ENCODE measurements at places on chromosomes 11 and 22.

DNA sequence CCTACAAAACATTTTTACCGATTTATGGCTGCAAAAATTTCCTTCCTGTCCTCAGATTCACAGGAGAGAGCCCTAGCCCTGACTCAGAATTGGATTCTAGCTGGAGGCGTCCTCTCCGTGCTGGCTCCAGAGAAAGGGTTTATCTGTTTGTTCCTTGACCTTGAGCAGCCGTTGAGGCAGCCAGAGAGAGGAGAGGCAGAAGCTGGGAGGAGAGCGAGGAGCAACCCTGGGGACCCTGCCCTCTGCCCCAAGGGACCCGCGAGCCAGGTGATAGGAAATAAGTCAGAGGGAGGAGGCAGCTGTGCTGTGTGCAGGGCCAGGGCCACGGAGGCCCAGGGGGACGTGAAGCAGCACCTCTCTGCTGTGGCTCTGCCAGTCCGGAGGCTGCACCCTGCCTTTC is 75.6 kb downstream of the IGLL1 start:
- DNase-seq, result no peak

GRCh38 chr22:48734359-48734758 is 1093.3 kb downstream of the BRD1 start:
- no peak for DNase-seq

- DNase-seq, result no peak
Observed at GRCh38 chr22:22410121-22410520, 98.4 kb downstream of the ZNF280B start.

- DNase-seq, result no peak
Observed at GRCh38 chr22:30262112-30262511, 4.5 kb downstream of the OSM start.

DNA sequence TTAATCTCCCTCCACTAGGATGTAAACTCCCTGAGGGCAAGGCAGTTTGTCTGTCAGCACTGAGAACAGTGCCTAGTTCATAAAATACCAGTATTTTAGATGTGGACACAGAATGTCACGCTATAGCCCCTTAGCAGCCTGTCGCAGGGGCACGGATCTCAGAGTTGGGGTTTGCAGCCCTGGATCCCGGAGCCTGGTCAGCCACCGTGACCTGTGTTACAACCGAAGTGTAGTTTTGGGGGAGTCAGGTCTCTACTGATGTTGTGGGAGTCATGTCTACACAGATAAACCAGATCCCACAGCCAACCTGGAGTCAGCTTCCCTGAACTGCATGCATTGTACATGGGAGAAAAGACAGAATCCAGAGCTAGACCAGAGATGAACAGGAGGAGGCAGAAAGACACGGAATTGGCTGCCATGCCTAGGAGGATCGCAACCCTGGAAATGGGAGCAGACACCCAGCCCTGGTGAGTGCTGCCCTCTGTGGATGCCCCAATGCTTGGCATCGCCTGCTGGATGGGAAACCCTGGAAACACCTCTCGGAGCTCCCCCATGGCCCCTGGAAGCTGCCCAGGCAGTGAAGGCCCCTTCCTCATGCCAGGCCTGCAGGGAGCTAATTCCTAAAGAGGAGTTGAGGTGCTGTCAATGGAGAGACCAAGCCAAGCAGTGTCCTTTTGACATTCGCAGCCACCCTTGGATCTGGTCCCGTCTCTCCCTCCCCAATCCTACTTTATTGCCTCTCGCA is 851.3 kb downstream of the TBC1D22A start:
- DNase-seq, result no peak

DNA sequence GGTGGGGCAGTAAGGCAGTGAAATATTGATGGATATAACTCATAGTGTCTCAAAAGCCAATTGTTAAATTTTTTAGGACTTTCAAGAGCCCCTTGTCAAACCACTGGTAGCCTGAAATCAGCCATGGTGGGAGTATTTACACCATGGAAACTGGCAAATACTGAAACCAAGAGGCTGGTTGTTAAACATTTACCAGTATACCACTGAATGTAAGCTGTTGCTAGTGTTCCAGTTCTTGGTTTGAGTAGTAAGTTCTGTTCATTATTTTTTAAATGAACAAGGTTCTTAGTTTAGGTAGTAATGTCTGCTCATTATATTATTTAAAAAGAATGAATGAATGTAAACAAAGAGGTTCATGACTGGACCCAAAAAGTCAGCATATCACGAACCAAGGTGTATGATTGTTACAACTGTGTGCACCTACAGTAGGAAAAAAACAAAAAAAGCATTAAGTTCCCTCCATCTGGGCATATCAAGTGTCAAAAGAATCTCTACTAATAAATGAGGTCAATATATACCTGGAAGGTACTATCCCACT is 4.5 kb upstream of the EIF3F start:
- DNase-seq, result no peak

- no peak for DNase-seq
Observed at GRCh38 chr11:108983636-108984420, 319.0 kb downstream of the DDX10 start.

GRCh38 chr11:64856382-64857227 is 12.2 kb upstream of the CDC42BPG start:
- DNase-seq, result no peak

DNA sequence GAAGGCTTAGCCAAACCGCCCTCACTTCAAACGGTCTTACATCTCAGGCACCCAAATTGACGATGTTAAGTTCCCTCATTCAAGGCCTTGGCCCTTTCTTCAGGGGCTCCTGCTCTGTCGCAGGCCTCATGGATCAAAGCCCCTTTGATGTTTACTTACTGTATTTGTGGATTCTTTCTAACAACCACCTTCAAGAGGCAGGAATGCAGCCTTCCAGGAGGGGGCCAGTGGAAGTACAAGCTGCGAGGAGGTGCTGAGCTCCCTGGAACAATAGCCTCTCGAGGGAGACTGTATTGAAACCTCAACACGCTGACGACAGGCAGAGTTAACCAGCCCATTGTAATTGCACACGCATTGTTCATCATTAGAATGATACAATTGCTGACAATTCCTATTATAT is 209.1 kb downstream of the ST3GAL4 start:
- DNase-seq, result no peak

DNA sequence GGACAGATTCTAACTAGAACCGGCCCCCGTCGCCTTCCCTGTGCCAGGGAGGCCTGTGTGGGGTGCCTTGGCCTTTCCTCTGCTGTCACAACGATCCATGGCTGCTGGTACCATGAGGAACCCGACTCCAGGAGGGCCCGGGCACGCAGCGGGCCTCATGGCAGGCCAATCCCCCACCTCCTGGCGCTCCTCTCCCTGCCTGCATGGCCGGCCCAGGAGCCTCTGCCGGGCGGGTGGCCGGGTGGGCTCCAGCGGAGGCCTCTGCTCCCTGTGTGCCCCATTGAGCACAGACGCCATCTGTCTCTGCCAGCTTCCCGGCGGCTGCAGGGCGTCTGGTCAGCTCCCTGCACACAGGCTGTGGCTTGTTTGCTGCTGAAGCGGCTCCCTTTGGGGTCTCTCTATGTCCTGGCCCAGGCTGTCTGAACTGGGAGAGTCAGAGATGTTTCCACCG is 86.5 kb downstream of the MYEOV start:
- no peak for DNase-seq

DNA sequence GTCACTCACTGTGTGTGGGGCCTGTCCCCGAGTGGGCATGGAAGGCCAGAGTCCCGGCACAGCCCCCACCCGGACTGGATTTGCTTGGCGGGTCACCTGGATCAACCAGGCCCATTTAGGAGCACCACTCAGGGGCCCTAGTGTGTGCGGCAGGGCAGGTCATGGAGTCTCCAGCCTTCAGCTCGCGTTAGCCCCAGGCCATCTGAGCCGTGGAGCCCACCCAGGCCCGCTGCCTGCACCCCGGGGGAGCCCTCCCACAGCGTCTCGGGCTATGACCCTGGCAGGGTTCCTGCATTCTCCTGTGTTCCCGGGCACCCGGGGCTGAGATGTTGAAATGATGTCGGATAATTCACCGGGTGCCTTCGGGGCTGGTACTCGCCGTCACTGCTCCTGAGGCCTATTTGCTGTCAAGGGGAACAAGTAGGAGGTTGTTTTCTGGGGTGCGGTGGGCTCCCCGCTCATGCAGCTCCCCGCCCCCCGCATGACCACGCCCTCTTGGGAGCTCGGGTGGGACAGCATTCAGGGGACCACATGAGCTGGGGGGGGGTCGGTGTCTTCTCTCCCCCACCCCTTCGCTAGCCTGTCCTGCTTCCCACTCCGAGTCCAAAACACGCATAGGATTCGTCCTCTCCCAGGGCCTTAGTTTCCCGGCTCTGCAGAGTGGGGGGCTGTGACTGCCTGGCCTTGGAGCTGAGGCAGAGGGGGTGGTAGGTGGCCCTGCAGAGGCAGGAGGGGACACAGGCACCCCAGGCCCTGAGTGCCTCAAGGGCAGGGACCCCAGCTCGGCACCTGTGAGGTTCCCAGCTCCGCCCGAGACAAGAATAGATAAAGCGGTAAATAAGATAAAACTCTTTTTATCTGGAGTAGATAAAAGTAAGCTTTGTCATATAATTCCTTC is 77.2 kb downstream of the KCNQ1 start:
- no peak for DNase-seq

DNA sequence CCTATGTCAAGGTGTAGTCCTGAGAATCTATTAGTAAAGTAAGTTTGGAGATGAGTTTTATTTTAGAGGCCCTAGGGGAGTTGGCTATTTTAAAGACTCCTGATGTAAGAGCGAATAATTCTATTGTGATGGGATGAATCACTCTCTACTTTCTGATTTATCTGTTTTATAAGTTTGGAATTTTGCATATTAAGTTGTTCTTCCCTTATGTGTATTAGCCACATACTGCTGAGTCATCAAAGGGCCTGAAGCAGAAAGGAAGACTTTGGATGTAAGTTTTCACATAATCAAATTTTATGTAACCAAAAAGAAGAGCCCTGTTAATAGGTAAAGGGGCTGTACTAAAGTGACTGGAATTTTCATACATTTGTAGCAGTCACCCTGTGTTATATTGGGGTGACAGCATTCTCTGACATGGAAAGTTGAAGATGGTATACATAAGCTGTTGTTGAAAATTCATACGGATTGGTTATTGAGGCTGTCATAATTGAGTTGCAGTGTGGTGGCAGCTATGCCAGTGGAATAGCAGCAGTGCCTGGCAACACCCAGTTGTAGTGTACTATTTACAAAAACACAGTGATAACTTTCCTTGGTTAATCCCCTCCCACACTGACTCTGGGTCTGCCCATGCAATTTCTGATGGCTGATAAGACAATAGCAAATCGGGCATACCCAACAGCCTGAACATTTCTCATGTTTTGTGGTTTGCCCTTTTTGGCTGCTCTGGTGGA is 90.6 kb upstream of the NTM start:
- no peak for DNase-seq

- no peak for DNase-seq
Observed at GRCh38 chr11:59106363-59107336, at the start of gene FAM111B. FAM111B (plus strand) TSS chr11:59107237; CDS start chr11:59109626, 2,389 bp downstream.

DNA sequence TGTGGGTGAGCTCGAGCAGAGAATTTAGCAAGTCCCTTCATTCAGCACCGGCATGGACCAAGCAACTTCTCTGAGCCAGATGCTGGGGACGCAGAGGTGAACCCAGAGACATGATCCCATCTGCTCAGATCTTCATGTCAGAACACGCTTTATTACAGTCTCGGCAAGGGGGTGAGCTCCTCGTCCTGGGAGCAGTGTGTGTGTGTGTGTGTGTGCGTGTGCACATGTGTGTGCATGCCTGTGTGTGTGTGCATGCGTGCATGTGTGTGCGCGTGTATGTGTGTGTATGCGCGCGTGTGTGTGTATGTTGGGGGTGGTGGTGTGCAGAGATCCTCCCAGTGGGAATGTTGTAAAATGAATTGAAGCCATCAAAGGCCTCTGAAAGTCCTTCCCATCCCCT is 9.8 kb downstream of the MIAT start:
- DNase-seq, result no peak

- no peak for DNase-seq
Observed at GRCh38 chr11:34013898-34014571, 37.5 kb upstream of the CAPRIN1 start.

DNA sequence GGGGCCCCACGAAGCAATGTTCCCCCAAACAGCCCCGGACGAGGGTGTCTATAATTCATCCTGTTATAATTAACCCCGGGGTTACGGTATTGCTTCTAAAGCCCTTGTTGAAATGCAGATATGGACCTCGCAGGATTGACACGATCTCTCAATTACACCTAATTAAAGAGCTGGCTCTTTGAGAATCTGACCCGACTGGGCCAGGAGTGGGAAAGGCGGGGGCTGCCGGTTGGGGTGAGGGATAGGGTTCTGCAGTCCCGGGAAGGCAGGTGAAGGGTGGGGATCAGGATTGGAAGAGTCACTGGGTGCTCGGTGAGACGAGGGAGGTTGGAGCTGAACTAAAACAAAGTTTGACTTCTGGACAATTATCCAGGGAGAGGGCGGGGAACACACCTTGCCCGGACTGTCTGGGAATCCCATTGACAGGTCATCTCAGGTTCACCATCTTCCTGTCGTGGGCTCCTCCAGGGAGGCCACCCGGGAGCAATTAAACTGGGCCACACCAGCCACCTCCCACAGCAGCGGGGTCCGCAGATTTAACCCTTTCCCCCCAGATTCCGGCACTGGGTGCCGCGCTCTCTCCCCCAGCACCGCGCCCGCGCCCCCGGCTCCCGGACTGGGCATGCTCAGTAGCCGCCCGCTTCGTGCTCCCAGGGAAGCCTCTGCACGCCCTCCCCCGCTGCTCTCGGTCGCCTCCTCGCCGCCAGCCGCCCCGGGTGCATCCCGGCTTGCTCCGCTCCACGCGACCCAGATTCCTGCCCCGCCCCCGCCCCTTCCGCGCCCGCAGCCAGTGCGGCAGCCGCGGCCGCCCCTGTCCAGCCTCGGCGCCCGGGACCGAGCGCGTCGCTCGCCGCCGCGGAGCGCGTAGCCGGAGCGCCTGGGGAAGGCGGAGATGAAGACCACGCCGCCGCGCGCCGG is at the start of gene ELMOD1:
Gene ELMOD1, plus strand, starts transcription at position 688 of the 918 bp plus-strand sequence. CDS start 27,043 bp downstream, outside the sequence.
- DNase-seq, result no peak

GRCh38 chr22:25661073-25661472 is 80.9 kb upstream of the MYO18B start:
- DNase-seq, result no peak

- DNase-seq, result no peak
Observed at GRCh38 chr11:63560506-63561180, 2.5 kb downstream of the PLAAT2 start.

DNA sequence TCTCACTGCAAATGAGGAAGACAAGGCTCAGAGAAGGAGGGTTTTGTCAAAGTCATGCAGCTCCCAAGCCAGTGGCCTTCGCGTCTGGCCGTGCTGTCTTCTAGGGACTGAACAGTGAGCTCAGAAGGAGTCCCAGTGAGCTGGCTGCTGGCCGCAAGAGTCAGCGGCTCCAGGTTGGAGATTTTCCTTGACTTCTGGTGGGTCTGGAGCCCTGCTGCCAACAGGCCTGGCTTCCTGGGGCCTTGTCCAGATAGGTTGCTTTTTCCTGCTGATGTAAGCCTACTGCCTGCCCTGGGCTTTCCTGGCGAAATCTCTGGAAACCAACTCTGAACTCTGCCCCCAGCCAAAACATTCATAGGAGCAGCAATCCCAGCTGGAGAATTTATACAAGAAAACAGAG is 272.7 kb upstream of the CADM1 start:
- DNase-seq, result no peak

DNA sequence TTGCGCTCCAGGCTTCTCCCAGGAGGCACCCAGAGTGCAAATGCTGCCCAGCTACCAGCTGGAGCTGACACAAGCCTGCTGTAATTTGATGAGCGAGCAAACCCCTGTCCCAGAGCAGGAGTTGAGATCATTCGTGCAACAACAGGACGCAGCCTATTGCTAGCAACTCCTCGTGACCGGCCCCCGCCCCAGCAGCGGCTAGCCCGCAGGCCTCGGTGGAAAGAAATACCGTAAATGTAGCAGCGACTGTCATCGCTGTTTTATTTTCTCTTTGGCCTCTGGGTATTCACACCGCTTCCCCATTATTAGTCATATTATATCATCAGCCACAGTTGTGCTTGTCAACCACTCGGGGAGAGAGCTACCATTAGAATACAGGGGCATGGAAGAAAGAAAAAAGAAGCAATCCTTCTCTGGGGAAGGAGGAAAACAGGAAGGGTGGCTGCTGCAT is 59.2 kb upstream of the ATXN10 start:
- no peak for DNase-seq

Data from stimulated activated CD8-positive, alpha-beta memory T cell treated with anti-CD3 and anti-CD28 coated beads, Interleukin-4, amount 100 ng/mL, for 1 hour (primary cell).